ENCODE measurements at places on chromosomes 12 and 14.
A peak's percentile ranks its signal among the peaks of the same experiment; 100 is the strongest.

- no peak for DNase-seq
These were observed 98.1 kb upstream of the TMPO start for GRCh38 chr12:98417266-98417665.

DNA sequence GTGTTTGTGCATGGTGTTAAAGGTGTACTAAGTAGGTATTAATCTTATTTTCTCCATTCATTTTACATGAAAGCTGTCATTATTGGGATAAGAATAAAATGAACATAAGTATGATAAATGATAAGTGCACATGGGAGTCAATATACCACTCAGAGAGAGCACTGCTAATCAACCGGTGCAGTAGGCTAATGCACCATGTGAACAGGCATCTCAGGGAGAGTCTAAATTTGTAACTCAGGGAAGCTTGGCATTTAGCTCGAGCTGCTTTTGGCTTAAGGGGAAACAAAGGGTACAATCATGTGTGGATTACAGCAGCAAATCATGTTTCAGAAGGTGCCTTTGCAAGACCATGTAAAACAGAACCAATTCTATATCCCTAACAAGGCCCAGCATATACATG, 127.4 kb downstream of the MGST1 start:
- DNase-seq = no peak

DNA sequence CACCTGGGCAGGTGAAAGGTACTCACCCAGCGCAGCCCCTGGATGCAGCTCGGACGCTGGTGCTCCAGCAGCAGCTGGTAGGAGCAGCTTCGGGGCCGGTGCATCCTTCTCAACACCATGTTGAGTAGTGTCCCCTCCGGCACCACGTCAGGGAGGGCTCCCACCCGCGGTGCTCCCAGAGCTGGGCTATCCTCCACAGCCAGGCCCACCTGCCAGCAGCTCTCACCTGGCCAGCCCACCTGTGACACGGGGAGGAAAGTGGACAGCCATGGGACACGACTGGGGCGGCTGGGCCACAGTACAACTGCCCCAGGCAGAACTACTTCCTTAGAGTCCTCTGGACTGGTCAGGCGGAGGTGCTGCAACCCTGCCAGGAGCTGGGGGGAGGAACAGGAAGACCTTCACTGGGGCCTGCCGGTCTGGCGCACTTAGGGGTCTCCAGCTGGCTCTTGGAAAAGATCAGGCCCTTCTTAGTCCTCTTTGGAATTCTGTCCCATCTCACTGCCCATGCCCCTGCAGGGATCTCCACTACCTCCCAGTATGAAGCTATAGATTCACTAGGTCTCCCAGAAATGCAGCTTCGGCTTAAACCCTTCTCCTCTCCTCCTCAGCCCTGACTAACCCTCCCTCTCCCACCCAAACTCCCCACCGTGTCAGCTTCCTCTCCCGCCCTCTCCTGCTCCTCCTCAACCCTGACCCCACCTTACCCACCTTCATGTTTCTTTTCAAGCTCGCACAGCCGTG, 668 bp downstream of the RAPGEF3 start:
- DNase-seq = no peak

GRCh38 chr14:80419769-80420168, 208.5 kb upstream of the DIO2 start:
- DNase-seq = no peak

DNA sequence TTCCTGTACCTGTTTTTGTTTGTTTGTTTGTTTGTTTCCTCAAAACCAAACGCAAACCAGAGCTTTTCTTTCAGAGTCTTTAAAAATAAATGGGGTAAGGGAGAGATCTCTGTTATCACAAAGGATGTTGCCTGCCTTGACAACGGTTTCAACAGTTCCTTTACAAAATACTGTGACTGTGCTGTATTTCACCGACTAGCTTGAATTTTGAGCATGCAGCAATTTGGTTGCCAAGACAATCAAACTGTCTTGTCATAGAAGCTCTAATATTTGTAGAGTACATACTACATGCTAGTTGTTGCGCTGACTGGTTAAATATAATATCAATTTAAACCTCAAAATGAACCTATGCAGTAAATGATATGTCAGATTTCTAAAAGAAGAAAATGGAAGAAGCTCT, 22.4 kb upstream of the TCP11L2 start:
- no peak for DNase-seq

GRCh38 chr12:69588527-69588926, 3.3 kb downstream of the CCT2 start:
- no peak for DNase-seq

- DNase-seq = no peak
These were observed 926.7 kb downstream of the DIO2 start for GRCh38 chr14:79284621-79285020.

- DNase-seq = no peak
These were observed 162.8 kb downstream of the MON2 start for GRCh38 chr12:62629413-62629812.

DNA sequence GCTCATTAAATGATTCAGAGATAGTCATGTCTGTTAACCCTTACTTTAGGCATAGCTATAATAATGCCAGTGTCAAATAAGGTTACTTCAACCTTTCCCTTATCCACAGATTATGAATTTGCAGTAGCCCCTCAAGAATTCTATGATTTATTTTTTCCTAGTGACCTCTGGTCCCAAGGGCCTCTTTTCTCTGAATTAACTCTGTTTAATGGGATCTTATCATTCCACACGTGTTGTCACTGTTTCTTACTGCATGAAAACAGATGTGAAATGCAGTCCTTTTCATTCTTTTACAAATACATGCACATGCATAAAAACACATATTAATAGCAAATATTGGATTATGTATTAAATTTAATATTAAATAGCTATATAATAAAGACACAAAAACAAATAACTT, 667.7 kb upstream of the FOXG1 start:
- no peak for DNase-seq

DNA sequence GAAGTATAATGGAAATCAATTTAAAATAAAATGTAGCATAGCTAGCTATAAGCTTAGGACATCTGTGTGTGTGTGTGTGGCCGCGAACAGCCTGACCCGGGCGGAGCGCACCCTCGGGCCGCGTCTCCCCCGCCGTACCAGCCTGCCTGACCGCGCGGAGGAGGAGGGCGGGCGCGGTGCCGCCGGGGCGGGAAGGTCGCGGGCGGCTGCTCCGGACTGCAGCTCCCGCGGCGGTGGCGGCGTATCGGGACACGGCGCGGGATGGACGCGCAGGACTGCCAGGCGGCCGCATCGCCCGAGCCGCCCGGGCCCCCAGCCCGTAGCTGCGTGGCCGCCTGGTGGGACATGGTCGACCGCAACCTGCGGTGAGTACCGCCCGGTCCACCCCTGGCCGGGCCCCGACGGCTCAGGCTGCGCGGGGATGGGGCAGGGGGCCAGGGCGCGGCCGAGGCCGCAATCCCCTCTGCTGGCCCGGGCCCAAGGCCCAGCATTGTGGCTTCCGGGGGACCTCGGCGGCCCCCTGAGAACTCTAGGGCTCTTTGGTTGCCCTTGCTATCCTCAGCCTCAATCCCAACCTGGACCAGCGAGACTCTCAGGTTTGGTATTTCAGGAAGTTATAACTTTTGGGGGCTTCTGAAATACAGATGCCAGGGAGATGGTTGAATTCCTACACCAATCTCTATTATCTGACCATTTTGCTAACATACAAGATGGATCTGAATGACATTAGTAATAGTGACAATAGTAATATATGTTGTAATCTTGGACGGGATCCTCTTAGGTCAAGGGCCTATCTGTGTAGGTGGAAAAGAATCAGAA, at the start of gene ABHD12B:
ABHD12B (plus strand) TSS at position 140 of the 819 bp plus-strand sequence; CDS start at position 262, 122 bp downstream.
- DNase-seq = no peak

GRCh38 chr12:66272650-66273049, 29.6 kb upstream of the HELB start:
- DNase-seq = no peak

GRCh38 chr12:114011711-114012110, 45.6 kb upstream of the RBM19 start:
- DNase-seq = no peak

GRCh38 chr14:99905121-99905520, 111.9 kb downstream of the EML1 start:
- no peak for DNase-seq

DNA sequence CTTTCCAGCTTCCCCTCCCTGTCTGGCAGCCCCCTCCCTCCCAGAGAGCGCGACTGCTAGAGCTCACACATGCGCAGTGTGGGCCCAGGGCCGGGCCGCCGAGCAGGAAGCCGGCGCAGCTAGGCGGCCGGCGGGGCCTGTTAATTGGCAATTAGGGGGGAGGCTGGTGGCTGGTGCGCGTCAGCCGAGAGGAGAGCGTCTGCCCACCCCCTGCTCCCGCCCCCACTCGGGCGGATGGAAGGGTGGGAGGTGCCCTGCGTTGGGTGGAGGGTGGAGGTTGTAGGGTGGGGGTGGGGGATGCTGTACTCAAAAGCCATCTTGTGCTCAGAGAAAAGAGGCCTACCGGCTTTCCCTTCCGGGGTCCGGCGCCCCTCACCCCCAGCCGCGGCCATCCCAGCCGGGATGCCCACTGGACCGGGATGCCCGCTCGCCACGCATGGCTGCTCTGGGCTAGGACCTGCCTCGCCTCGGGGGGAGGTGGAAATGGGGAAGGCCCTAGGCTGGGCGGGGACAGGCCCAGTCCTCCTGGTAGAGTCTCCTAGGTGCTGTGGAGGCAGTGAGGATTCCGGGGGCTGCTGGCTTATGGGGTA, 9.2 kb downstream of the HOXC8 start:
- DNase-seq = peak; percentile 81

GRCh38 chr14:102206918-102207317, 67.2 kb downstream of the WDR20 start:
- DNase-seq = no peak

DNA sequence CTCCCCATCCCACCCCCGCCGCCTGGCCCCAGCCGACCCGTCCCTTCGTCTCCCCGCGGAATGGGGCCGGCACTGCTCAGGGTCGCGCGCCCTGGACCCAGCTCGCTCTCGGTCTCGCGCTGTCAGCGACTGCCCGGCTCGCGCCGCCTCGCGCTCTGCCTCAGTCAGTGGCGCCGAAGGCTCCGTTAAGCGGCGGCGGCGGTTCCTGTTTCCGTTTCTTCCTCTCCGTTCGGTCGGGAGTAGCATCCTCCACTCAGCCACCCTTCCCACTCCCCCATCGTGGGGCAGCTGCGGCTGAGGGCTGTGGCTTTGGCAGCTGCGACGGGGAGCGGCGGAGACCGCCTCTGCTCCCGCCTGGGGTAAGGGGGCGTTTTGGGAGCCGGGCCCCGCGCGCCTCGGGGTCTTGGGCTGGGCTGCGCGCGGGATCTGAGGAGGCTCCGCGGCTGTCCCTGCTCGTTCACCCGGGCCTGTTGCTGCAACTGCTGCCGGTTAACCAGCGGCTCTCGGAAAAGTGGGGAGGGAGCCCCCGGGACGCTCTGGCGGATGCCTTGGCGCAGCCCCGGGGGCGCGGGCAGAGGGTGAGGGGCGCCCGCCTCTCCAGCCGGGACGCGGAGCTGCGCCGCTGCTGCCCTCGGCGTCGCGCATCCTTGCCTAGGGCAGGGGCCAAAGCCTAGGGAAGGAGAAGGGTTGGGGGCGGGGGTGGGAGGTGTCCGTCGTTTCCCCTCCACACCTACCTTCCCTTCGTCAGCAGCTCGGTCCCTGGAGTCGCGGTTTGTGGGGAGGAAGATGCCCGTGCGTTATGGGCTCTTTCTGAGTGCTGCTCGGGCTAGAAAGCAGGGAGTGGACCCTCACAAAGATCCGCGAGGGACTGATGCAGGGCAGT, 567 bp downstream of the FUT8 start:
- DNase-seq = peak; percentile 66

DNA sequence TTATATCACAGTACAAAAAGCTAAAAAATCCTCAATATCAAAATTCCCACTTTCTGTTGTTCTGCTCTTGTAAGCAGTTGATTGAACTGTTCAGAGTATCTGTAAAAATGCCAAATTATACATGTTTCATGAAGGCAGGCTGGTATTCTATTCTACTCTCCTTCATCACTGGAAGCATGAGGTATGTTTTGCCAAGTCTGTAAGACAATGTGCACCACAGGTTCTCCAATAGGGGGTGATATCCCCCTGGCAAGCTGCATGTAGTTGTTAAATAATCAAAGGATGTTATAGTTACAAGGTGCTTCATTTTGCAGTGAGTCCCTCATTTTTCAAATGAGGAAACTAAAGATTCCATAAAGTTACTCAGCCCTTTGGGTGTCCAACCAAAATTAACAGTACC, 15.1 kb upstream of the NEK9 start:
- no peak for DNase-seq

DNA sequence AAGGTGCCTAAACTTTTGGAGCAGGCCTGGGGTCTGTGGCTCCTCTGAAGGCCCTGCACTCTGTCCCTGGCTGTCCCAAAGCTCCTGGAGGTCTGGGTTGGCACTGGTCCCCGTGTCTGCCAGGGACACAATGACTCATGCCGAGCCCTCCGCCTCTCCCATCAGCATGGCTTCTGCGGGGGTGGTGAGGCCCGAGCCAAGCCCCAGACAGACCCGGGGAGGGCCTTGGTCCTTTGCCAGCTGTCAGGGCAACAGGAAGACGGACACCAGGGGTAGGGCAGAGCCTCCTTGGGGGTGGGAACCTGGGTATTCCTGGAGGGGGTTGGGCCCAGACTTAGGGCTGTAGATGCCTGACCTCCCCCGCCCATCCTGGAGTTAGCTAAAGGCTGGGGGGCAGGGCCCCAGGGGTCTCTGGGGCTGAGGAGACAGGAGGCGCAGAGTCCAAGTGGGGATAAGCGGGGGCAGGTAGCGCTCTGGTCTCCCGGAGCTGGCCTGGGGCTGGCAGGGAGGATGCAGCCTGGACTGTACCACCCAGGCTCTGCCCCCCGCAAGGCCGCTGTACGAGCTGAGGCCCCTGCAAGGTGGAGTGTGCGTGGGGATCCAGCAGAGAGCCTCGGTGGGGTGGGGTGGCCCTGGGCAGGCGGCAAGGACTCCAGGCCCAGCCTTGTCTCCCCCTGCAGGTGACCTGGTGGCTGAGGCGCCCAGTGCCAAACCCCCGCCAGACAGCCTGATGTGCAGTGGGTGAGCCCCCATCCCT, 16.4 kb upstream of the PUS1 start:
- DNase-seq = no peak

DNA sequence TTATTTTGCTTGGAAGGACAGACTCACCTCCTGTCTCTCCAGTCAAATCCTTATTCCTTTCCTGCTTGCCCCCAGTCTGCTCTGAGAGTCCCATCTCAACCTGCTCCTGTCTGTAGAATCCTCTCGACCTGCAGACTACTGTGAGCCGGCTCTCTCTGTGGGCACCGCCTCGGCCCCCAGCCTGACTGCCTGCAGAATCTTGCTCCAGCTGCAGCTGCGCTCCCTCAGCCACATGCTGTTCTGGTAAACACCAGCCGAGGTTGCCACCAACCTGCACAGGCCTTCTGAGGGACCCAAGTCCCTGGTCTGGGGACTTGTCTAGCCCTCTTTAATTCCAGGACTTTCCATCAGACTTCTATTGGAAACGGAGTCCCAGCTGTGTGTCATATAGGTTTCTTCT, 44.8 kb upstream of the PRMT8 start:
- no peak for DNase-seq

DNA sequence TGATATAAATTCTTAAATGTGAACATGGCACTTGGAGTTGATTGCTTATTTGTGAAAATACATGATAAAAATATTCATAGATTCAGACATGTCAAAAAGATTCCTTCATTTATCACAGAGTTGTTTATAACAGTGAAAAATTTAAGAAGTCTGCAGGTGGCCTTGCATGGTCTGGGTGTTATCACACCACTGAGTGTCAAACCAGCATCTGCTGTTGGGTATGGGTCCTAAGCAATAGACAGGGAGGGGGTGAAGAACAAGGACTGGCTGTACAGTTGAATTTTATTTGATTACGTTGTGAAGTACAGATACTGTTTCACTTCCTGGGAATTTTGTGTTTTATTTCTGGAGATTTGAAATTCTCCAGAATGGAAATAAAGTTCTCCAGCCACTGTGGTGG, 180.4 kb upstream of the HIF1A start:
- DNase-seq = no peak

Data from activated CD4-positive, alpha-beta T cell treated with anti-CD3 and anti-CD28 coated beads, Interleukin-2, amount 50 U/mL, for 16 hours (primary cell).